Cerebellar nuclear complex (tissue), 1 donor: ENCODE measurements at places on chromosomes 7 and 10.

- no peak for DNase-seq
Measured at GRCh38 chr10:44965651-44966097, 6.1 kb downstream of the RASSF4 start.

DNA sequence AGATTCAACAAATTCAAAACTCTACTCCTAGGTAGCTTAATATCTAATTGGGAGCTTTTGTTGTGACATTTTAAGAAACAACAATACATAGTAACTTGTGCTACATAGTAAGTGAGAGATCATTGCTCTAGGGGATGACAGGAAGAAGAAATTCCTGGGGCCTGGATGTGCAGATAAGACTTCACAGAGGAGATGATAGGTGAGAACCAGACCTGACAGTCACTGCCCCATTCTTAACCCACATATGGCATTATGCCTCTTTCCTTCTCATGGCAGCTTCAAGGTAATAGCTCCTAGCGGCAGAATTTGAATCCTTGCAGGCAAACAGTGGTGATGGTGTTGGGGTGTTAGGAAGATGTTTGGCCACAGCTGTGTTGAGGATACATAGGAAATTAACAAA is 233.6 kb downstream of the VTI1A start:
- DNase-seq, result no peak

- no peak for DNase-seq
Measured at GRCh38 chr10:132885451-132886210, 56.7 kb downstream of the CFAP46 start.

GRCh38 chr7:25949736-25950487 is 202.1 kb upstream of the NFE2L3 start:
- no peak for DNase-seq

GRCh38 chr10:13913897-13914296 is 327.1 kb downstream of the PRPF18 start:
- no peak for DNase-seq

- no peak for DNase-seq
Measured at GRCh38 chr7:106116161-106116704, 4.1 kb upstream of the SYPL1 start.

- DNase-seq, result no peak
Measured at GRCh38 chr7:99748846-99749579, 14.0 kb upstream of the CYP3A7 start.

GRCh38 chr7:28408105-28408959 is 4.0 kb upstream of the CREB5 start:
- peak; percentile 43 for DNase-seq

GRCh38 chr7:135970682-135971365 is 6.3 kb downstream of the MTPN start:
- no peak for DNase-seq

DNA sequence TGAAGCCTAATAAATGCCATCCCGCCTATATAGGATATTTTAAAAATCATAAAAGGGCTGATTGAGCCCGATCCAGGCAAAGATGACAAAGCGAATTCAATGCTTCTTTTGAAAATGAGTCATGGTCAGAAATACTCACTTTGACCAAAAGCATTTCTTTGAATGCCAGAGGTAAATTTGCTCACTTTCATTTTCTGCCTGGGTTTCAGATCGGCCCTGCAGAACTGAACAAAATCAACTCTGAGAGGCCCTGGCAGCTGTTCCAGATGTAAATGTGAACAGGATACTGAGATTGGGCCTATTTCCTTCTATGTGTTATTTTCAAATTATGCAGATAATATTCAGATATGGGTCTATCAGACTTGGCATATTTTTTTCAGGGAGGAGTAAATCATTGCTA is 114.8 kb upstream of the ARID5B start:
- no peak for DNase-seq

GRCh38 chr10:103467406-103467805 is 8.7 kb upstream of the CALHM1 start:
- DNase-seq, result no peak

DNA sequence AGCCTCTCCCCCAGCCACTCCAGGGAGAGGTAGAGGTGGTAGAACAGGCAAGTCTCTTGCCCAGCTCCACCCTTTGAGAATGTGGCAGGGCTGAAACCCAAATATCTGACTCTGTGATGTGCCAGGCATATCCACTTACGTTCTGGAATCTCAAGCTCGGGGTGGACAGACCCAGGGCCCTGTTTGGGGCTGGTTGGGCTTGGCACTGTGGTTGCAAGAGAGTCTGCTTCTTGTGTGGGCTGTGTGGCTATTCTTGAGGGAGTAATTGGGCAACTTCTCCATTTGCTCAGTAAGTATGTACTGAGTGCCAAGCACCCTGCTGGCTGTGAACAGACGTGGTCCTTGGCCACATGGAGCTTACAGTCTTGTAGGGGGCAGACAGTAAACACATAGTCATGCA is 4.7 kb downstream of the UBTD1 start:
- DNase-seq, result no peak

DNA sequence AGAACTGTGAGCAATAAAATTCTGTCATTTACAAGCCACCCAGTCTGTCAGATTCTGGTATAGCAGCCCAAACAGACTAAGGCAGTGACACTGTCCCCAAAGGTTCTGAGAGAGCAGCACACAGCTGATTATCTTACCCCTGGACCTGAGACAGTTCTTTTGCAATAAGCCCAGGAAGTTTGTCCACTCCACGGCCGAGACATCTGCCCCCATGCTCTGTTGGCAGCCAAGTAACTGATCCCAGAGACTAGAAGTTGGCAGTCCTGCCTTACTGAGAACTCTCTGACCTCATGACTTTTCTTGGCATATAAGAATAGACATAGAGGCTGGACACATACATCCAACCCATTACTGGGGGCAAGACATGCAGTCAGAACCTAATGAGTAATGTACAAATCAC is 243.0 kb upstream of the GRB10 start:
- no peak for DNase-seq

DNA sequence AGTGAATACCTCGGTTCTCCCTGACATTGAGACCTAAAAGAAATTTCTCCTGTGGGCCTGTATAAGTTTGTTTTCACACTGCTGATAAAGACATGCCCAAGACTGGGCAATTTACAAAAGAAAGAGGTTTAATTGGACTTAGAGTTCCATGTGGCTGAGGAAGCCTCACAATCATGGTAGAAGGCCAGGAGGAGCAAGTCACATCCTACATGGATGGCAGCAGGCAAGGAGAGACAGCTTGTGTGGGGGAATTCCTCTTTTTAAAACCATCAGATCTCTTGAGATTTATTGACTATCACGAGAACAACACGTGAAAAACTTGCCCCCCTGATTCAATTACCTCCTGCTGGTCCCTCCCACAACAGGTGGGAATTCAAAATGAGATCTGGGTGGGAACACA is 6.7 kb downstream of the TMEM72 start:
- DNase-seq, result no peak

DNA sequence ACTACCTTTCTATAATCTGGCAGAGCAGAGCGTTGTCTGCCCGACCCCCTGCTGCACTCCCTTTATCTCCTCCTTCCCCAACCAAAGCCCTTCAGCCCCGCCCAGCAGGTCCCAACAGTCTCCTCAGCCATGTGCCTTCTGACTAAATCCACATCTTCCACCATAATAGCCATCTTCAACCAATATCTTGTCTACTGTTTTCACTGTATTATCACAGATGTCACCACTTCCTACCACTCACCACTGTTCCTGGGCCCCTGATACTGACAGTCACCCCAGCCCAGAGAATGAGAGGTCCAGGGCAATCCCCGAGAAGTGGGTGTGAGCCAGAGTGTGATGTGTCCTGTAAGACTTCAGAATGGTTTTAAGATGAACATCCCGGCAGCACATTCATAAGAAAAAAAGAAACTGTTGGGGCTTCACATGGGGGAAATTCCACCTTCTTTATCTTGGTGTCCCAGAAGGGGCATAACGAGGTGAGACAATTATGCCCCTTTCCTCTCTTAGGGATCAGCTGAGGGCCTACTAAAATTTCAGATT is 25.3 kb downstream of the CCDC6 start:
- DNase-seq, result no peak

GRCh38 chr10:529468-530230 is 159.8 kb downstream of the DIP2C start:
- no peak for DNase-seq

- no peak for DNase-seq
Measured at GRCh38 chr10:14412624-14413023, 81.9 kb upstream of the FRMD4A start.

DNA sequence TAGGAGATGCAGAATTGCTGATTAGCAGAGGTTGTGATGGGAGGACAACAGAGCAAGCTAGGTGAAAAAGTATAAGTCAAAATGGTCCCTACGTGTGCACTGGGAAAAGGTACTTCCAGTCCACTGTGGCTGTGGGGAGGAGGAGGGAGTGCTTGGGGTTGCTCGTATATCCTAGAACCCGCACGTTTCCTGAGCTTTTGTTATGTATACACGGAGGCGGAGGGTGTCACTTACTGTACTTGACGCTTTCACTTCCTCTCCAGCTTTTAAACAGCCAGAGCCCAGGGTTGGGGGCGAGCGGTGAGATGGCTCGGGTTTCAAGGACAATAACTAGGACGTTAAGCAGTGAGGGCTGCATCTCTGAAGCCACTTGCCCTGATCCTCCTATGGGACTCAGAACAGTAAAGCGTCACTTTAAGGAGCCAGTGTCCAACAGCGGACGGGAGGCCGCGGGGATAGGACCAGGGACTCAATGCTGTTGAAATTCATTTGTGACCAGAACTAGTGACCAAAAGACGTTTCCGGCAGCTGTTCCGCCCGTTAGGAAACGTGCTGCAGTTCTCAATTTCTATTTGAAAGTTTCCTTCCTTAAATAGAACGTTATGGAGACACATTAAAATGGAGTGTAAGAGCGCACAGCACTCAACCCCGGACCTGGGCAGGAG is 985 bp upstream of the ETV1 start:
- DNase-seq, result no peak

DNA sequence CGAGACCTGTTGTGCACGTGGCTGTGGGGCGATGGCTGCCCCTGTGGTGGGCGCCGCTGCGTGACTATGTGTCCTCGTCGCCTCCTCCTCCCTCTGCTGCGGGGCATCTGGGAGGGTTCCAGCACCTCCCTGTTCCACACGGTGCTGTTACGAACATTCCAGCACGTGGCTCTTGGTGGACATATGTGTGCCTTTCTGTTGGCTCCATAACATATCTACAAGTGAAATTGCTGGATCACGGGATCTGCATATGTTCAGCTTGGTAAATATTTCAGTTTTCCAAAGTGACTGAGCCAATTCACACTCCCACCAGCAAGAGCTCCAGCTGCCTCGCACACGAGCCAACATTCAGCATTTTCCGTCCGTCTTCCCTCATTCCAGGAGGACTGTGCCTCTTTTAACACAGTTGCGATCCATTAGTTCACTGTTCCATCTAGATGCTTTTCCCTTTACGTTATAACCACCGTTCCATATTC is 25.1 kb downstream of the SNX8 start:
- DNase-seq, result no peak

GRCh38 chr7:121519548-121520521 is 123.7 kb upstream of the FAM3C start:
- no peak for DNase-seq

- DNase-seq, result no peak
Measured at GRCh38 chr7:48049850-48050249, 14.5 kb downstream of the C7orf57 start.

DNA sequence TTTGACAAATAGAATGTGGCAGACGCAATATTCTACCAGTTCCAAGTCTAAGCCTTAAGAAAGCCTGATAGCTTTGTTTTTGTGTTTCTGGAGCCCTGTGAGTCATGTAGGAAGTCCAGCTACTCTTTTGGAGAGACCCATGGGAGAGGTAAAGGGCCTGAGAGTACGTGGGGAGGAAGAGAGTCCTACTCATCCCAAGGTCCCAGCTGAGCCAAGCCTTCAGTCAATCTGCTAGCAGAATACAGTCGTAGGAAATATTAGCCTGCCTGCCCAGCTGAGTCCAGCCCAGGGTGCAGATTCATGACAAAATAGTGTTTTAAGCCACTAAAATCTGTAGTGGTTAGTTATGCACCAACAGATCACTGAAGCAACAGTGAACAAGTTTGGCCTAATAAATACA is 9.0 kb upstream of the GNA12 start:
- no peak for DNase-seq

- no peak for DNase-seq
Measured at GRCh38 chr10:68474021-68474420, 2.2 kb upstream of the DNA2 start.

GRCh38 chr10:129531195-129531968 is 64.3 kb downstream of the MGMT start:
- no peak for DNase-seq

- DNase-seq, result no peak
Measured at GRCh38 chr7:155477476-155477875, 19.5 kb downstream of the EN2 start.

- no peak for DNase-seq
Measured at GRCh38 chr7:42650701-42651100, 261.2 kb downstream of the C7orf25 start.

DNA sequence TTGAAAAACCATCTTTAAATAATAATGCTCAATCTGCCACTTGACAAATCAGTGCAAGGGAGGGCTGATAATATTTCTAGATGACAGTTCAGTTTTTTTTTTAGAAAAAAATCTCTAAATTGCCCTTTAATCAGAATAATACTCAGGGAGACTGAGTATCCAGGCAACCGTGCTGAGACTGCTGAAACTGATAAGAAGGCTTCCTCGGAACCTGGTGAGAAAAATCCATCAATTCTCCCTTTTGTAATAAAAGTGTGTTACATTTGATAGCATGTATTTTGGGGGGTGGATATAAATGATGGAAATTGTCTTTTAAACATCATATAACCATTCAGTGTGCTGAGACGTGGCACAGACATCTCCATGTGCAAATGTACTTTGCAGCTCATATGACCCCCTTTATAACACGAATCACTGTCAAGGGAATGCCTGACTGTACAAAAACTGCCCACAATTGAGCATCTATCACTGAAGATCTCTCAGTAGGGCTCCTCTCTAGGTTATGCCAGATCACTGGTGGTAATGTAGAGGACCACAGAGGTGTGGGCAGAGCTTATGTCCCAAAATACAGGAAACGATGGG is 491.1 kb upstream of the ADARB2 start:
- DNase-seq, result no peak
